ENCODE measurements at places on chromosomes 11 and 22.

DNA sequence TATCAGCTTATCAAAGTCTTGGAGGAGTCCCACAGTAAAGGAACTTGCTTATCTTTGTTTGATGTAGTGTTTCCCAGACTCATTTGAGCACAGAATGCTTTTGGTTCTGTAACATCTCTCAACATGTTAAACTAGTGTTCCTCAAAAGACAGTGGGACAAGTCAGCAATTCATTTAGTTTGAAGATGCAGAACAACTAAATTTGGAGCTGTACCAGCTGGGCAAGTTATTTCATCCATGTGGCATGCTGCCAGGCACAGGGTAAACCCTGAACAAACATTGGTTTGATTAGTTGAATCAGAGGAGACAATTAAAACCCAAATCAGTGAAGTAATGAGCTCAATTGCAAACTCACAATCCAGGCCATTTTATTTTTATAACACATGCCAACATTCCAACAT, 141.2 kb downstream of the CSNK2A3 start:
- peak; percentile 75 for DNase-seq

GRCh38 chr11:68775951-68776388, 24.6 kb upstream of the TESMIN start:
- DNase-seq: no peak

DNA sequence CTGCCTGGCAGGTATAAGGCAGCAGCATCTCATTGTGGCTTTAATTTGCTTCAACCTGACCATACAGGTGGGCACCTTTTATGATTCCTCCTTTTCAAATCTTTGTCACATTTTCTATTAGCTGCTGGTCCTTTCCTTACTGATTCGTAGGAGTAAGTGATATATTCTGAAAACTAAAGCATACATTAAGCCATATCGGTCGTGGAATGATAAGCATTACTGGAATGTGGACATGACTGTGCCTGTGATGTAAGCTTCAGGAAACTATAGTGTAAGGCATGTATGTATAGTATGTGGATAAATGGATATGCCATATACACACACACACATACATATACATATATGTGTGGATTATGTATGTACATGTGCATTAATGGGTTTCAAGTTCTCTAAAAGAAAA, 20.8 kb downstream of the YPEL1 start:
- DNase-seq: no peak

DNA sequence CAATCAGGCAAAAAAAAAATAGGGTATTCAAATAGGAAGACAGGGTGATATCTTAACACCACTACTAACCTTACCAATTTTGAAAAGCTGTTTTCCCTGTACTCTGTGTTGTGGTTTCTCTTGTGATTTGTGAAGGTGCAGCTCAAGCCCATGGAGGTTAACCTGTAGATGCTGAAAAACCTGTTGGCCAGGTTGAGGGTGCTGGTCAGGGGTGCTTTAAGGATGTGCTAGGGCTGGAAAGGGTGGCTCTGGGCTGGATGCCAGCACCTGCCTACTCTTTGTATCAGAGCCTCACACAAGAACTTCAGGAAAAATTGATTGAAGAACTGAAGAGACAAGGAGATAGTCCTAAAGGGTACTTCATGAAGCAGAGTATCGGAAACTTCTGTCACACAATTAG, 18.3 kb upstream of the OR5M8 start:
- DNase-seq: no peak

DNA sequence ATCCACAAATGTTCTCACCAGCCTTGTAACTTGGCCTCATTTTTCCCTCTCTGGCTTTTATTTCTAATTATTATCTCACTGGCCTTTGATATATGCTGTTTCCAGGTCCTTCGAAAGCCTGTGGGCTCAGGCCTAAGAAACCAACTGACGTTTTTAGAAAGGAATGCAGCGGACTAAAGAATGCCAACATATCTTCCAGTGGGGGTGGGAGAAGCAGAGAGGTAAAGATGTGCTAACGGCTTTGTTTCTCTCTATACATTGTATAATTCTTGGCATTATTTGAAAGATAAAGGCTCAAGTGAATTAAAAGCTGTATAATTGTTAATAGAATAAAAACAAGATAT, 28.2 kb downstream of the OR6Q1 start:
- DNase-seq: no peak

GRCh38 chr22:42807185-42807584, 49.9 kb downstream of the ARFGAP3 start:
- DNase-seq: no peak

DNA sequence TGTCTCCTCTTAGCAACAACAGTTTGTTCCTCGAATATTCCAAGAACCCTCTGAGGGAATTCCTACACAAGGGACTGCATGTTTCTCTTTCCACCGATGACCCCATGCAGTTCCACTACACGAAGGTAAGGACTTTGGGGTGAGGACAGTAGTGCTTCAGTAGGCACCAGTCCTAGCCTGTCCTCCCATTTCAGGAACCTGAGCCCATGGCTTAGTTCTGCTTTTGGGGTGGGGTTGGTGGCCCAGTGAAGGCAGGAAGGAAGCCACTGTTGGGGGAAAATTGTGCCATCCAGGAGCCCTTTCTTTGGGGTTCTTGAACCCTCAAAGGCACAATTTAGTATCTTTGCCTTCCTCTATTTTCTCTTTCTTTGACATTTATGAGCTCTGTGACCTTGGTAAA, 38.2 kb downstream of the RNF141 start:
- DNase-seq: no peak

- DNase-seq: no peak
Measured at GRCh38 chr11:132094598-132094997, 724.2 kb downstream of the NTM start.

- no peak for DNase-seq
Measured at GRCh38 chr11:35197292-35197691, 58.3 kb downstream of the CD44 start.

GRCh38 chr22:46848197-46848596, 85.7 kb downstream of the TBC1D22A start:
- DNase-seq: no peak

GRCh38 chr11:9748361-9748970, 84.6 kb downstream of the SWAP70 start:
- DNase-seq: no peak

GRCh38 chr11:70494559-70495350, 96.4 kb downstream of the CTTN start:
- DNase-seq: no peak

DNA sequence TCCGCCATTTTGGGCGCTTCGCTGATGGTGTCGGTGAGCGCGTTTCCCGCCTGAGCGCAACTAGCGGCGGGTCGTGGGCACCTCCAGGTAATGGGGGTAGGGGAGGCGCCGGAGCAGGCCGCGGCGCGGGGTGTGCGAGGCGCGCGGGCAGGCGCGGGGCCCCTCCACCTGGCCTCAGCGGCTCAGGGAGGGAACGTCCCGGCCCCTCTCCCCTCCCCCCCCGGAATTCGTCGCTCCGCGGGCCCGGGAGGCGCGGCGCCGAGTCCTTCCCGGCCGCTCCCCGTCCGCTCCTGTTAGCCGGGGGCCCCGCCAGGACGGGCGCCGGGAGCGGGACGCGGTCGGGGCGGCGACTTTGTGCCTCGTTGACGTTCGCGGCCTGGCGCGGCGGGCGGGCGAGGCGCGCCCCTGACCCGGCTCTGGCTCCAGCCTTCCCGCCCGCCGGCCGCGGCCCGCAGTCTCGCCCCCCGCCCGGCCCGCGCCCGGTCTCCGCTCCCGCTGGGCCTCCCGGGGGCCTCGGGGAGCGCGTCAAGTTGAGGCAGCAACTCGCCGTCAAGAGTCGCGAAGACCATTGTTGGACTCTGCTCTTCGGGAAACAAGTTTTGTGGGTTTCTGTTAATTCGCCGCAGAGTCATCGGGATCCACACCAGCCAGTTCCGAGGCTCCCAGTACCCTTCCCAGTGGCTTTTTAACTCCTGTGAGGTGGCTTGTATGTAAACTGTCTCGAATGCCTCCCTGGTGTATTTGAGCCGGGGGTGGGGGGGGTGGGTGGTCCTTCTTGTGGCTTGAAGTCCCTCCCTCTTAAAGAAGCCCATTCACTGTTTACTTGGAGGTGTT, at the start of gene PPP6R3:
TSS of gene PPP6R3 (plus strand) at position 12 of the 834 bp plus-strand sequence. CDS start 76,913 bp downstream, outside the sequence.
- no peak for DNase-seq

GRCh38 chr11:11500744-11501487, 120.9 kb downstream of the GALNT18 start:
- peak; percentile 34 for DNase-seq

DNA sequence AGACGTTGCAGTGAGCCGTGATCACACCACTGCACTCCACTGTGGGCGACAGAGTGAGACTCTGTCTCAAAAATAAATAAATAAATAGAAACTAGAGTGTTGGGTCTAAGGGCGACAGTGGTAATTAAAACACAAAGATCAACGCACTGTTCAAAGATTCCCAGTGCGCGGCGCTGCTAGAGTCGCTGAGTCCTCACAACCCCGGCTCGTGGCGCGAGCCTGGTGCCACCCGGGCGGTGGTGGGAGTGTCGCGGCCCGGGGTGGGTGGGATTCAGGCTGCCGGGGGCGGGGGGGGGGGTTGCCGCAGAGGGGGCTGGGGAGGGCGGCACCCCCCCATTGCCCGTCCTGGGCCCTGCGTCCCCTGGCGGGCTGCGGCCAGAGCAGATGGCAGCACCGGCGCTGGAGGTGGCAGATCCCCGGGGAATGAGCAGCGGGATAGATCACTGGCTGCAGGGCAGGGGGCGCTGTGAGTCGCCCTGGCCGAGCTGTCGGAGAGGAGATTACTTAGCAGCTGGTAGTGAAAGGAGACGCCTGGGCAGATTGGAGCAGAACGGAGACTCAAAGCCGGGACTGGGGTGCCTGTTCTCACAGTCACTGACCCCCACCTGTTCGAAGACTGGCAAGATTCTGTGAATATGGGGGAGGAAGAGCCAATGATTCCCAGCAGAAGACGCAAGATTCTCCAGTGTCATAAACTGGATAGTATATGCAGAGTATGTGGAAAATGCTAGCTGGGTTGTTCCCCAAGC, 30.2 kb upstream of the APOBEC3A start:
- no peak for DNase-seq

GRCh38 chr11:121443688-121444275, 8.3 kb upstream of the SORL1 start:
- DNase-seq: no peak

DNA sequence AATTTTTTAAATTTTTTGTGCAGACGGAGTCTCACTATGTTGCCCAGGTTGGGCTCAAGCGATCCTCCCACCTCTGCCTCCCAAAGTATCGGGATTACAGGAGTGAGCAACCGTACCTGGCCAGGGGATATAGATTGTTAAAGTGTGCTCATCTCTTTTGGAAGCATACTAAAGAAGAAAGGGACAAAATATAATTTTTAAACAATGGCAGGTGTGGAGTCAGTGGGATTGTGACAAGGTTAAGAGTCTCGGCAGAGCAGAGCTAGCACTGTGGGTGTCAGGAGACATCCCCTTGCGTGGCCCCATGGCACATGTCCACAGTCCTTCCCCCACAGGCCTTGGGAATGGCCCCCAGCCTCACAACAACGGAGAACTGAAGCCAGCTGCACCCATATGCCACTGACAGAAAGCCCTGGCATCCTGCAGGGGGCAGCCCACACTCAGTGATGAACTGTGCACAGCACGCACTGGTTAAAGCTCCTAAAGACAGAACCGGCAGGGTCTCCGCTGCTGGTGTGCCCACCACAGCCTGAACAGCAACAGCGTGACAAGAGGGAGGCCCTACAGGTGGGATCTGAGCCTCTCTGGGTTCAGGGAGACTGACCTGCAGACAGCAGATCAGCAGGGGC, 29.9 kb downstream of the SERPIND1 start:
- DNase-seq: no peak

GRCh38 chr22:31972180-31972579, 27.8 kb downstream of the YWHAH start:
- no peak for DNase-seq

GRCh38 chr11:69912911-69913451, 93.8 kb upstream of the FGF3 start:
- DNase-seq: no peak

DNA sequence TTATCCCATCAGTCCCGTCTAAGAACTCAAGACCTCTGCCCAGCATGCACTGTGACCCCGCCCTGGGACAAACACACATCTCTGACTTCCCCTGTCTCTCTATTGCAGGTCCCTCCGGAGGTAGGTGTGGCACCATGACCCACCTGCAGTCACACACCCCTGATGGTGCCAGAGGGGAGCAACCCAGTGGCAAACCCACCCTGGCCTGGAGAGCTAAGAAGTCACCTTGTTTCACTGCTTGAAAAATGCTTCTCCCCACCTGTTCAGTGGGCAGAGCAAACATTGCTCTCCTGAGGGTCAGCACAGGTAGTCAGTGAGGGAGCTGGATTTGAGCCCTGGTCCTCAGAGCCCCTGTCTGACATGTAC, 23.9 kb downstream of the CAPN1 start:
- DNase-seq: no peak

DNA sequence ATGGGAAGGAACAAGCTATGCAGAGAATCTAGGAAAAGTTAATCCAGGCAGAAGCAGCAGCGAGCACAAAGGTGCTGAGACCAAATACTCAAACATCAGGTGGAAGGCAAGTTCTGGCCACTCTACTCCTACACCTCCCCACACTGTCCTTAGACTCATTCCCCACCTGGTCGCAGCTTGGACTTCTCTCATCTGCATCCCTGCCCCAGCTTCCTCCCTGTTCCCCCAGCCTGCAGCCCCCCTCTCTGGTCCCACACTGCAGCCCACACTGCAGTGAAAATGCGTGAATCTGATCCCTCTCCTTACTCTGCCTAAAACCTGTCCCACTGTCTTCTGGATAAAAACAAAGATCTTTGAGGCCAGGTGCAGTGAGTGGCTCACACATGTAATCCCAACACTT, 9.1 kb downstream of the TPBGL start:
- no peak for DNase-seq

GRCh38 chr11:67628710-67629385, 889 bp downstream of the NUDT8 start:
- DNase-seq: no peak
